ENCODE measurements at places on chromosomes 13 and 19.

- DNase-seq: peak; percentile 94
Observed at GRCh38 chr19:2578901-2579677, 103.2 kb downstream of the GADD45B start.

DNA sequence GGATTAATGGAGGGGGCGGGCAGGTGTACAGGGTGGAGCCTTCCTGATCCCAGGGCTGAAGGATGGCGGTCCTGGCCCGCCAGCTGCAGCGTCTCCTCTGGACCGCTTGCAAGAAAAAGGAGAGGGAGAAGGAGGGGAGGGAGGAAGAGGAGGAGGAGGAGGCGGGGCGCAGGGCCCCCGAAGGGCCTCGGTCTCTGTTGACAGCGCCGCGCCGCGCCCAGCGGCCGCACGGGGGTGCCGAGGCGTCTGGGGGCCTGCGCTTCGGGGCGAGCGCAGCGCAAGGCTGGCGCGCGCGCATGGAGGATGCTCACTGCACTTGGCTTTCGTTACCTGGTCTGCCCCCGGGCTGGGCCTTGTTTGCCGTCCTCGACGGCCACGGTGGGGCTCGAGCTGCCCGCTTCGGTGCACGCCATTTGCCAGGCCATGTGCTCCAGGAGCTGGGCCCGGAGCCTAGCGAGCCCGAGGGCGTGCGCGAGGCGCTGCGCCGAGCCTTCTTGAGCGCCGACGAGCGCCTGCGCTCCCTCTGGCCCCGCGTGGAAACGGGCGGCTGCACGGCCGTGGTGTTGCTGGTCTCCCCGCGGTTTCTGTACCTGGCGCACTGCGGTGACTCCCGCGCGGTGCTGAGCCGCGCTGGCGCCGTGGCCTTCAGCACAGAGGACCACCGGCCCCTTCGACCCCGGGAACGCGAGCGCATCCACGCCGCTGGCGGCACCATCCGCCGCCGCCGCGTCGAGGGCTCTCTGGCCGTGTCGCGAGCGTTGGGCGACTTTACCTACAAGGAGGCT lies at the start of gene PPM1N:
Gene PPM1N, plus strand, starts transcription at position 33 of the 785 bp plus-strand sequence. Its CDS starts 30 bp downstream, at position 63.
- no peak for DNase-seq

DNA sequence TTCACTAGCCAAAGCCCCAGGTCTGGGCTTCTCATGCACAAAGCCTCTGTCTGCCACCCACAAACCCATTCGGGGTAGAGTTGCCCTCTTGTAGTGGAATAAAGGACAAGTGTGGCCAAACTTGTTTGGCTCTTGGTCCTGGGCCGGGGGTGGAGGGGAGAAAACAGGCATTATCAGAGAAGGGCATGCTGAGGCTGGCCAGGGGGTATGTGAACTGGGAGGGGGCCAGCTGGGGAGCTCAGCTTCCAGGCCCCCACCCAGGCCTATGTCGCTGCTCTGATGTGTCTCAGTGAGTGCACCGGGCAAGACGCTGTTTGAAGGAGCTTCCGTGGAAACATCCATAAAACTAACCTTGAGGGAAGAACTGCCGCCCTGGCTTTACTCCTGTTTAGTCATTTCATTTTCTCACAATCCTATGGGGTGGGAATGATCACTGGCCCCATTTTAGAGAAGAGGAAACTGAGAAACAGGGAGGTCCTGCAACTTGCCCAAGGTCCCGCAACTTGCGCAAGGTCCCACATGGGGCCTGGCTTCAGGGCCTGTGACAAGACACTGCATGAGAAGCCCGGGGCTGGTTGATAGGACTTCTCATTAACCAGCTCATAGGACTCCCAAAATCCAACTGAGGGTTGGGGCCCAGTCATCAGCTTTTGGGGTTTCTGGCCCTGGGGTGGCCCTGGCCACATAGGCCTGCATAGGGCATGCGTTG lies 30.8 kb downstream of the CCNE1 start:
- no peak for DNase-seq

GRCh38 chr19:45897261-45897812 lies 5.1 kb downstream of the MYPOP start:
- DNase-seq: no peak

DNA sequence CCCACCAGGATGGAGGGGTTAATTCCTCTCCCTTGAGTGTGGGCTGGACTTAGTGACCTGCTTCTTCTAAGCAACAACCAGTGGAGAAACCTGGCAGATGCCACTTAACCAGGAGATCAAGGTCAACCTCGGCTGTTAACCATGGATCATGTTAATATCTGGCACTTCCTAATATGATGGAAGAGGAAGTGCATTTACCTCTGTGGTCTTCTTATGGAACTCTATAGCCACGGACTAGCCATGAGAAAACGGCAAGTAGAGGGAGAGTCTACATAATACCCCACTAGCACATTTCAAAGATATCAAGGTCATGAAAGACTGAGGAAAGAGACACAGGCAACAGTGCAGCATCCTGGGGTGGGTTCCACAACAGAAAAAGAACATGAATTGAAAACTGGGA lies 31.4 kb downstream of the MLLT1 start:
- no peak for DNase-seq

- no peak for DNase-seq
Observed at GRCh38 chr19:41376241-41376997, at the start of gene TMEM91. Gene TMEM91 (plus strand): TSS chr19:41376533. CDS start chr19:41378310, 1,777 bp downstream.

DNA sequence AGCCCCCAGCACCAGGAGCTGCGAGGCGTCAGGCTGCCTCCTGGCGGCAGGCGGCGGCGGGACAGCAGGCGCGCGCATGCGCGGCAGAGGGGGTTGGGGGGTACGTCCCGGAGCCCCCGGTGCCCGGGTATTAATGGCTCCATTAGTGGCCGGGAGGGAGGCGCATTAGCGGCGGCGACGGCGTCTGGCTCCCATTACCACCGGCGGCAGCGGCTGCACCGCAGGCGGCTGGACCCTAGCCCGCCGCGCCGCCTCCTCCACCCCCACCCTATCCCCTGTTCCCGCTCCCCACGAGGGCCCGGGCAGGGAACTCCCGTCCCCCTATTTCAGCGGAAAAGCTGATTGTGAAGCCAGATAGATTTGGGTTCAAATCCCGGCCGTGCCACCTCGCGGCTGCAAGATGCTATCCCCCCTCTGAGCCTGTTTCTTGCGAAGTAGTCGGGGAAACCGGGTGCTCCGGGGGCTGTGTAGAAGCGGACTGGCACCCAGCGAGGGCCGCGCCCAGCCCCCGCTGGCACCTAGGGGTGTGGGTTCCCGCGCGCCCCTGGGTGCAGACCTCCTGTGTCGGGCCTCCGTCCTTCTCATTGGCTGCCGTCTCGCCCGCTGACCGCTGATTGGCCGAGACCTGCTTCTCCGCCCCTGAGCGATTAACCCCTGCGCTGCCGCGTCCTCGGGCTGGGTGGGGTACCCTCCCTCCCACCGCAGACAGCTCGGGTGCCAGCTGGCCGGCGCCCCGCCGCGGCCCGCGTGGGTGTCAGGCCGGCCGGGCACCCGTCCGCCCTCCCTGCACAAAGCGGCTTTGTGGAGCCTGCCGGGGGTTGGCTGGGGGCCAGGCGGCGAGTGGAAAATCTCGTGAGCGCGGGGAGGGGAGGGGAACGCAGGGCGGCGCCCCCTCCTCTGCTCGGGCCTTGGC lies 11.1 kb downstream of the CIC start:
- peak; percentile 59 for DNase-seq

DNA sequence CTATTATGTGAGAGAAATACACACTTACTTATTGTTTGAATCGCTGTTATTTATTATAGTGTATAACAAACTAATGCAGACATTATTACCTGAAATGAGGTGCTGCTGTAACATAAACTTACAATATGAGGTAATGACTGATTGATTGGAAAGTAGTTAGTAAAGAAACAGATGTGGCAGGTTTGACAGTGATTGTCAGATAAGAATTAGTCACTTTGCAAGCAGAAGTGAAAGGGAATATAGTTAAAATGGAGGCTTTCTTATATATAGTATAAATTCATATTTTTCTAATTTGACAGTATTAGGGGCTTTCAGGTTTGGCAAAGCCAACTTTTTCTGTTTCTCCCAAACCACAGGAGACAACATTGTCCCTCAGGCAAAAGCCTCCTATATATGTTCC lies 20.6 kb downstream of the MIR17HG start:
- DNase-seq: no peak

DNA sequence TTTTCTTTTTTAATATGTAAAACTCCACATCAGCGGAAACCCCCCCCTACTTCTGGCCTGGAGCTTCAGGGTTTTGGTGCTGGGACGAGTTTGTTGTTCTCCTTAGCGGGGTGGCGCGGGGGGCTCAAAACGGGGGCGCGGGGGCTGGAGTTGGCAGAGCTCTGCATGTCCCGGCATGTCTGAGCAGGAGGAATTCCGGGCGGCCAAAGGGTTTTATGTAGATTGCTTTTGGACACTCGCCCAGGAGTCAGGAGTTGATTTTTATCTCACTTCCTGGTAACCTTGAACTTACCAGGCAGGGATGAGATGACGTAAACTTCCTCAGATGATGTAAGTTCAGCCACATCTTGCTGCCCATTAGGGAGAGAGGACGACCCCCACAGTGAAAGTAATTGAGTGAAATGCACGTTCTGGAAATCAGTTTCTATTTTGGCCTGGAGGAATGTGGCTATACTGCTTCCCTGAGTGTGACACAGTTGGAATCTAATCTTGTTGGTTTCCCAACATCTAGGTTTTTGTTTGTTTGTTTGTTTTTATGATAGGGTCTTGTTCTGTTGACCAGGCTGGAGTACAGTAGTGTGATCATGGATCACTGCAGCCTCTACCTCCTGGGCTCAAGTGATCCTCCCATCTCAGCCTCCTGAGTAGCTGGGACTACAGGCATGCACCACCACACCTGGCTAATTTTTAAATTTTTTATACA lies 21.0 kb upstream of the GDF15 start:
- peak; percentile 83 for DNase-seq

- DNase-seq: peak; percentile 90
Observed at GRCh38 chr19:2462635-2463421, 6.1 kb upstream of the LMNB2 start.

- no peak for DNase-seq
Observed at GRCh38 chr13:106617561-106617960, 49.6 kb upstream of the ARGLU1 start.

Measured in SW 1271 (cell line).